ENCODE measurements at places on chromosomes 1 and 21.

- peaks cover 30% of the 10 kb centered on the region for H3K4me1 ChIP-seq
- peak overlapping the region; percentile 27 for H3K27ac ChIP-seq
- no peaks in the 10 kb centered on the region for H3K27me3 ChIP-seq
- no peaks in the 10 kb centered on the region for H3K36me3 ChIP-seq
These were observed 98.2 kb downstream of the TNFSF18 start for GRCh38 chr1:172952516-172952915.

- peaks cover 66% of the 10 kb centered on the region for H3K4me1 ChIP-seq
- H3K27ac ChIP-seq = peak overlapping the region; percentile 91
- no peak for DNase-seq
- H3K4me3 ChIP-seq = peak overlapping the region; percentile 90
- no peaks in the 10 kb centered on the region for H3K36me3 ChIP-seq
These were observed 1.4 kb downstream of the LDLRAP1 start for GRCh38 chr1:25544819-25545218.

- no peak overlapping the region for H3K4me3 ChIP-seq
- no peaks in the 10 kb centered on the region for H3K27me3 ChIP-seq
- H3K36me3 ChIP-seq = no peaks in the 10 kb centered on the region
- peaks cover 2% of the 10 kb centered on the region for H3K4me1 ChIP-seq
These were observed 71.6 kb downstream of the SH3BGR start for GRCh38 chr21:39523399-39523798.

DNA sequence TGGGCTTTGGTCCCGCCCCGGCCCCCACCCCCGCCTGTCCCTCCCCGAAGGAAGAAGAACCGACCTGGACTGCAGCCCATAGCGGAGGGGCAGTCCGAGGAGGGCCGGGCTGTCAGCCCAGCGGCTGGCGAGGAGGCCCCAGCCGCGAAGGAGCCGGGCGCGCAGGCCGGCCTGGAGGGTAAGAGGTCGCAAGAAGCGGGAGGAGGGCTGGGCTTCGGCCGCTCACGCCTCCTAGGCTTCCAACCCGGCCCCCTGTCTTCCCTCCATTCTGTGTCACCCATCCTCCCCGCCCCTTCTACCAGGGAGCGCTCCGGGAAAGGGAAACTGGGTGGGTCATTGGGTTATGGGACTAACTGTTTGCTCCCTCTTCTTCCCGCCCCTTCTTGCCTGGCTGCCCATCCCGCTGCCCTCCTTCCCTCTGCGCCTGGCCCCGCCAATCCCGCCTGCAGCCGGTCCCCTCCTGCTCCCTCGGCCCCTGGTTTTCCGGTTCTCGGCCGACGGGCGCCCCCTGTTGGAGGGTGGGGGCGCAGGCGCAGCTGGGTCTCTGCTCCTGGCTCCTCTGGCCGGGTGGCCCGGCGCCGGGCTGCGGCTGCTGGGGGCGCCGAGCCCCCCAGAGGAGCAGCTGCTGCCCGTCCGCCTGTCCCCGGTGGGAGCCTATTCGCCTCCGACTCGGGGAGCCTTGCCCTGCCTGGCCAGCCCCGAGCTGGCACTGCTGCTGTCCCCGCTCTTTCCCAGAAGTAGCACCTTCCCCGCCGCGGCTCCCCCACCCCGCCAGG is 2.4 kb downstream of the RUSC1 start:
- H3K4me3 ChIP-seq = peak overlapping the region; percentile 77
- no peaks in the 10 kb centered on the region for H3K27me3 ChIP-seq
- peak overlapping the region; percentile 98 for H3K27ac ChIP-seq
- H3K36me3 ChIP-seq = no peaks in the 10 kb centered on the region
- H3K4me1 ChIP-seq = peaks cover 58% of the 10 kb centered on the region

- DNase-seq = no peak
- H3K4me3 ChIP-seq = no peak overlapping the region
- no peaks in the 10 kb centered on the region for H3K27me3 ChIP-seq
- H3K27ac ChIP-seq = peak overlapping the region; percentile 70
- H3K36me3 ChIP-seq = no peaks in the 10 kb centered on the region
- H3K4me1 ChIP-seq = peaks cover 56% of the 10 kb centered on the region
These were observed 8.5 kb downstream of the SERINC2 start for GRCh38 chr1:31421371-31422040.

DNA sequence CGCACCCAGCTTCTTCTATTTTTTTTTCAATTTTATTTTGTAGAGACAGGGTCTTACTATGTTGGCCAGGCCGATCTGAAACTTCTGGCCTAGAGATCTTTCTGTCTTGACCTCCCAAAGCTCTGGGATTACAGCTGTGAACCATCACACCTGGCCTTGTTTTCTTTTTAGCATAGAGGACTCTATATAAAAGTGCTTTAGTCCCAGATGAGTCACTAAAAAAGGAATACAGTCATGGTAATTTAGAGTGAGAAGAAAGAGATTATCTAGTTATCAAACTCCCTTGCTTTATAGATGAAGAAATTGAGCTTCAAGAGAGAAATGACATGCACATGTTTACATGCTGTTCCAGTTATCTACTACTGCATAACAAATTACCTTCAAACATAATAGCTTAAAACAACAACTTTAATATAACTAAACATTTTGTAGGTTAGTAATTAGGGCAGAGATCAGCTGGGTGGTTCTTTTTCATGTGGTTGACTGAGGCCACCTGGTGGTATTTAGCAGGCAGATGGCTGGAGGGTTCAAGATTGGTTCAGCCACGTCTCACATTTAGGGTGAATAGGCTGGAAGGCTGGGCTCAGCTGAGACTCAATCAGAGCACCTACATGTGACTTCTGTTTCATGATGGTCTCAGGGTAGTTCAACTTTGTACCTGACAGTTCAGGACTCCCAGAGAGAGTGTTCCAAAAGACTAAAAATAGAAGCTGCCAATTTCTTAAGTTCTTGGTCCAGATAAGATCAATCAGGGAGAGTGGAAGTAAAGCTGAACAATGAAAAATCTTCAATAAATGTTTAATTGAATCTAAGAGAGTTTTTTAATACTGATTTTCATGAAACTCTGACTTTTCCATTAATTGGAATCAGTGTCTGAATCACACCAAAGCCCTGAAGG is 16.9 kb upstream of the MTF2 start:
- H3K4me1 ChIP-seq = no peaks in the 10 kb centered on the region
- no peaks in the 10 kb centered on the region for H3K27me3 ChIP-seq
- no peak for DNase-seq
- H3K4me3 ChIP-seq = no peak overlapping the region
- H3K36me3 ChIP-seq = no peaks in the 10 kb centered on the region
- H3K27ac ChIP-seq = no peak overlapping the region

DNA sequence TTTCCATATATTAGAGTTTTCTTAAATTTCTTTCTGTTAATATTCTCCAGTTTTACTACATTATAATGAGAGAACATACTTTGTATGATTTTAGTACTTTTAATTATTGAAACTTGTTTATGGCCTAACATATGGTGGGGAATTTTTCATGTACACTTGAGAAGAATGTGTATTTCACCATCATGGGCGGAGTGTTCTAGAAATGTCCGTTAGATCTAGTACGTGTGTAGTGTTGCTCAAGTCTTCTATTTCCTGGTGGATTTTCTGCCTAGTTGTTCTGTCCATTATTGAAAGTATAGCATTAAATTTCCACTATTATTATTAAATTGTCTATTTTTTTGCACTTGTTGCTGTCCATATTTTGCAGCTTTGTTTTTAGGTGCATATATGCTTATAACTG is 64.0 kb upstream of the RGS21 start:
- no peaks in the 10 kb centered on the region for H3K27me3 ChIP-seq
- no peak overlapping the region for H3K27ac ChIP-seq
- H3K4me1 ChIP-seq = no peaks in the 10 kb centered on the region
- DNase-seq = no peak
- H3K4me3 ChIP-seq = no peak overlapping the region

DNA sequence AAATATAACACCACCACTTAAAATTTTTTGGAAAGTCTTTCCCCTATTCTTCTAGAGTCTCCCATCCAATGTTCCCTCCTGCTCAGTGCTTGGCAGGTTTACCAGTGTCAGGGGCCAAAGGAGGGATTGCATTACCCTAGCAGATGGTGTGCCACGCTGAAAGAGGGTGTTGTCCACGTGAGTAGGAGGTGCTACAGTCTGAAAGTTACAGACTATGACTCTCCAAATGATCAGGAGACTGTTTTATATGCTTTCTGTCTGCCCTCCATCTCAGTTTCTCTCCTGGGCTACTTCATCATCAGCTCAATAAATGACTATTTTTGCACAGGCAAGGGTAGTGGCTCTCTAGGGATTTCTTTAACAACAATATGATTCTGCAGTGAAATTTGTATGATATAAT is 31.3 kb upstream of the ANGPTL7 start:
- peaks cover 53% of the 10 kb centered on the region for H3K36me3 ChIP-seq
- H3K27ac ChIP-seq = peak overlapping the region; percentile 77
- H3K4me3 ChIP-seq = no peak overlapping the region
- H3K4me1 ChIP-seq = peaks cover 26% of the 10 kb centered on the region
- no peak for DNase-seq

- H3K27ac ChIP-seq = no peak overlapping the region
- DNase-seq = no peak
- no peaks in the 10 kb centered on the region for H3K27me3 ChIP-seq
- H3K36me3 ChIP-seq = no peaks in the 10 kb centered on the region
These were observed 275.2 kb upstream of the DPYD start for GRCh38 chr1:98196012-98196411.

GRCh38 chr1:107976836-107977235 is 11.9 kb upstream of the VAV3 start:
- no peak overlapping the region for H3K27ac ChIP-seq
- H3K36me3 ChIP-seq = no peaks in the 10 kb centered on the region
- H3K4me3 ChIP-seq = no peak overlapping the region
- H3K27me3 ChIP-seq = no peaks in the 10 kb centered on the region
- H3K4me1 ChIP-seq = no peaks in the 10 kb centered on the region
- no peak for DNase-seq

DNA sequence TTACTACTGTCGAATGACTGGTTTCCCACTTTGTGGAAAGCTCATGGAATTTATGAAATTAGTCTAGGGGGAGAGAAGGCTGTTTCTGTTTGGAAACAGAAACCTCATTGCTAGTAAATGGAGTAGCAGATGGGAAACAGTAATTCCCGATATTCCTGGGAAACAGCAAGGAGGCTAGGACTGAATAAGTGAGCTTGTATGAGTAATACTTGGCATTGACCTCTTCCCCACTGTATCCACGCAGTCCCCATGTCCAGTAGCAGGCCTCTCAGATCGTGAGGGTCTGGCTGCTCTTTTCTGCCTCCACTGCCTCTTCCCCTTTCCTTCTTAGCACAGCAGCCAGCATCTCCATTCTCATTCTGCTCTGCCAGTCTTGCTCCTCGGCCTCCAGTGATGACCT is 75.5 kb downstream of the PRDM2 start:
- DNase-seq = no peak
- H3K4me1 ChIP-seq = no peaks in the 10 kb centered on the region
- H3K27ac ChIP-seq = no peak overlapping the region
- no peaks in the 10 kb centered on the region for H3K27me3 ChIP-seq
- no peak overlapping the region for H3K4me3 ChIP-seq
- peaks cover 26% of the 10 kb centered on the region for H3K36me3 ChIP-seq

- peak overlapping the region; percentile 3 for H3K27ac ChIP-seq
- peaks cover 8% of the 10 kb centered on the region for H3K4me1 ChIP-seq
- DNase-seq = no peak
These were observed 5.6 kb upstream of the DDOST start for GRCh38 chr1:20666804-20667203.

- DNase-seq = no peak
- no peaks in the 10 kb centered on the region for H3K36me3 ChIP-seq
- H3K27ac ChIP-seq = no peak overlapping the region
- no peaks in the 10 kb centered on the region for H3K4me1 ChIP-seq
These were observed 57.9 kb downstream of the CDC42BPA start for GRCh38 chr1:227260433-227260832.

- H3K27ac ChIP-seq = no peak overlapping the region
- no peak for DNase-seq
- H3K4me3 ChIP-seq = no peak overlapping the region
- H3K27me3 ChIP-seq = no peaks in the 10 kb centered on the region
These were observed 7.3 kb upstream of the TMCO2 start for GRCh38 chr1:40240390-40240789.

DNA sequence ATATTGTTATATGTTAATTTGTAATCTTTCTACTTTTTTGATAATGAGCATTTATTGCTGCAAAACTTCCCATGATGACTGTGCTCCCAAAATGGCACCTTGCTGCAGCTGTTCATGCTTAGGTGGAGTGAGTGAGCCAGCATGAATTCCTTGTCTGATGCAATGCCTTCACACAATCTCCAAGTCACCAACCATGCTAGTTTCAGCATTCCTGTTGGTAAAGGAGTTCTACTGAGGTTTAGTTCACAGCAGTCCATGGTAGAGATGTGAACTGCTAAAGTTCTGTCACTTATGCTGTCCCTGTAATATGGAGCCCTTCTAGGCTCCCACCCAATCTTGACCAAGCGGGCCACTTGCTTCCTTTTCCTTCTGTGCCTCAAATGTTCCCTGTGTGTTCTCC is 26.2 kb upstream of the PRKACB start:
- no peaks in the 10 kb centered on the region for H3K36me3 ChIP-seq
- no peak for DNase-seq
- no peaks in the 10 kb centered on the region for H3K4me1 ChIP-seq
- no peak overlapping the region for H3K27ac ChIP-seq
- H3K4me3 ChIP-seq = no peak overlapping the region

DNA sequence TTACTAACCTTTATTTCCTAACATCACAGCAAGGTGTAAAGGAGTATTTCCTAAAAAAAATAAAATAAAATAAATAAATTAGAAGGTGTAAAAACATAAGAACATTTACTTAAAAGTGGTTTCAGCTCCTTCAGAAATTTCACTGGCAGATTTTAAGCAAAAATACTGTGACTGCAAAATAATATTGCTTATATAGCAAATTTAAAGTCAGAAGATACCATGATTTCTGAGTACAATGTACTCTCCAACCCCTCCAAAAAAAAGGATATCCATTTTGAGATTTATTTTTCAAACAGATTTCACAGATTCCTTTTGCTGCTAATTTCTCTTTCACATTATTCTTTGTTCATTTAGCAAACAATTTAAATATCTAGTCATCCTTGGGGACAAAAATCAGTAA is 18.5 kb downstream of the ANKRD13C start:
- no peaks in the 10 kb centered on the region for H3K27me3 ChIP-seq
- DNase-seq = no peak
- no peak overlapping the region for H3K27ac ChIP-seq
- no peaks in the 10 kb centered on the region for H3K4me1 ChIP-seq
- peaks cover 49% of the 10 kb centered on the region for H3K36me3 ChIP-seq
- no peak overlapping the region for H3K4me3 ChIP-seq

DNA sequence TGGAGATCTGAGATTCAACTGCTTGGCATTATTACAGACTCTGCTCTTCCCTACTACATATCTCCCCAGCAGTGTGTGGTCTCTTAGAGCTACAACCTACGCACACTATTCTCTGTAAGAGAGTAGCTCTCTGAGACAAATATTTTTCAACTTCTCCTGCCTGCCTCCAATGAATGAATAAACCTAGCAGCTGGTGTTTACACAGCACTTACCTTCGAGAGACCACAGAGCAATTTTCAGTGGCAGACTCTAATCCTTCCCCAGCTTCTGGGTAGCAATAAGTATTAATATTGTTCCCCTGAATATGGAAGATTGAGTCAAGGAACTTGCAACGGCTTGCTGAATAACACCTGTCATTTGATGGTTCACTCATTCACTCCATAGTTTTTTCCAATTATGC is 350.9 kb upstream of the SPAG17 start:
- H3K4me1 ChIP-seq = no peaks in the 10 kb centered on the region
- H3K27ac ChIP-seq = no peak overlapping the region
- H3K4me3 ChIP-seq = no peak overlapping the region
- no peak for DNase-seq

GRCh38 chr1:104121271-104121670 is 371.6 kb downstream of the AMY1C start:
- H3K36me3 ChIP-seq = no peaks in the 10 kb centered on the region
- no peak overlapping the region for H3K4me3 ChIP-seq
- no peaks in the 10 kb centered on the region for H3K27me3 ChIP-seq
- no peak for DNase-seq
- H3K27ac ChIP-seq = no peak overlapping the region

Data from esophagus squamous epithelium (tissue), 5 donors.